ENCODE measurements at places on chromosomes 7 and 10.

DNA sequence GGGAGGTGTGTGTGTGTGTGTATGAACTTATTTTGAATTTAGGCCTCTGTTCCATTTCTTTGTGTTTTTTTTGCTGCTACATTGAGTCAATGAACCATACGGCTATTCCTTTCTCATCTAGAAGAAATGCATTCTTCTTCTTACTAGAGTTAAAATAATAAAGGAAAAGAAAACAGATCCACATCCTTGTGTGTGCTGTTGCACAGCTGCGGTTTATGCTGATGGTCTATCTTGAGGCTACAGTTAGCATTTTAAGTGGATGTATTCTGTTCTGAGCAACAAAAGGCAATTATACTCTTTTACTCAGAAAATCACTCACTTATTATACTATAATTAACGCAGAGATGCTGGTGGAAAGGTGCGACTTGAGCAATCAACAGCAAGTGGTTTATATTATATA lies 615.0 kb upstream of the MBL2 start:
- no peak for DNase-seq

DNA sequence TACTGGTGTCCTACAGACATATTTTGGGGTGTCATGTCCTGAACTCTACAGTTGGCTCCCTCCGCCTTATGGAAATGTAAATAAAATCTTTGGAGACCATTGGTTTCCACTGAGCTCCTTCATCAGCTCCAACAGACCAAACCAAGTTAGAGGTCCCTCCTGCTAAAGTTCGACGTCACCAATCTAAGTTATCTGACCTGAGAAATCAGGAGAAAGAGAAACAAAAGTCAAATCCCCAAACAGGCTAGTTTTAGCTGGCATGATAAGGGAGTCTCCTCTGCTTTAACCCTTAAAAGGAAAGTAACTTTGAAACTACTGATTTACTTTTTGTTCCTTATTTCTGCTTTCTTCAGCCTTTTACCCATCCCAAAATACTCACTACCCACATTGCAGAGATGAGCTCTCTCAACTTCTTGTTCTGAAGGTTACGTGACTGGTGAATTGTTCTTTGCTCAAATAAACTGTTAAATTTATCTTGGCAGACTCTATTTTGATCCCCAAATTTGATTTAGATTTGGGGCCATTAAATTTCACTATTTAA lies 39.9 kb downstream of the AVL9 start:
- no peak for DNase-seq

DNA sequence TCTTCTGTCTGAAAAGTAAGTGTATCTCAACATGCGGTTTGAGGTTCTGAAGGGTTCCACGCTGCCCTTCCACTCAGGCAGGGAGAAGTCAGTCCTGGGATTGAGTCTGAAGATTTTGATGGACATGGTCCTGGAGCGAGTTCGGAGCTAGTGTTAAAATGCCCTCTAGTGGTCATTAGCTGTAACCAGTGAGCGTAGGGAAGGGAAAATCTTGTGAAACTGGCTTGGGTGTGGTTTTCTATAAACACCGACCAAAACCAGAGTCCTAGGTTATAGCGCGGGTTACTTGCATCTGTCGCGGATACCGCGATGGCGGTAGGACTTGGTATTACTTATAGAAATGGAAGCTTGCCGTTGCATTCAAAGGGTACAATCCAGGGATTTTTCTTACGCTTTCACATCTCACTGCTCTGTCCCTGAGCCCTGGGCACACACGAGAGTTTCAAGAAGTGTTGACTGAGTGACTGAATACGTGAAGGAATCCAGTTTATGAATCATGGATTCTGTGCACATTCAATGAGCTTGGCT lies 348.2 kb upstream of the C7orf33 start:
- peak; percentile 50 for DNase-seq

DNA sequence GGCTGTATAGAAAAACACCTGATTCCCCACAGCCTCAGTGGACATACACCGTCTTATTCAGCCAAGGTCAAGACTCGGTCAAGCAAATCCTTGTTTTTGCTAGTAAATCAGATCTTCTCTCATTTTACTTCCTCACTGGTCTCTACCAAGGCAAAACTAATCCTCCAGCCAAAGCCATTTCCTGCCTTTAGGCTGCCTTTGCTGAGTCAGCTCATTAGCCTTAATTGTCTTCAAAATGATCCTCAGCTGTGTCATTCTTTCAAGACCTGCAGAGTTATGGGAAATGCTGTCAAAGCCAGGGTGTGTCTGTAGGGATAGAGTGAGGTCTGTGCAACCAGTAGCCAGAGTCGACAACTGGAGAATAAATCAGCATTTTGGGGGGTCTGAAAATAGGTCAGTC lies 107.2 kb upstream of the FAM180A start:
- DNase-seq = no peak

DNA sequence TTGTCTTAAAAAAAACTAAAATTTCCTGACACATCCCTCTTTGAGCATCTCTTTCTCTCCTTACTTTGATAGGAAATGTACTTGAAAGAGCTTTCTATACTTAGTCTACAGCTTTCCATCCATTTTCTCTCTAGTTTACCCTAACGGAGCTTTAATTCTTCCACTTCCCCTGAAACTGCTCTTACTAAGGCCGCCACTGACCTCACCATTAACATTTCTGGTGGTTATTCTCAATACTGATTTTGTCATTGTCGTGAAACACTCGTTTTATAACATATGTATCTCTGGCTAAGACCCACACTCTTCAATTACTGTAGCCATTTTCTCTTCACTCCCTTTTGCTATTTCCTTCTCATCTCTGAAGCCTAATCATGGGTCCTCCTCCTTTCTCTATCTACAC lies 262.0 kb upstream of the FERD3L start:
- no peak for DNase-seq

GRCh38 chr7:157482025-157482424 lies 145.2 kb downstream of the DNAJB6 start:
- DNase-seq = peak; percentile 49

- no peak for DNase-seq
Measured at GRCh38 chr7:32018845-32019578, 51.2 kb downstream of the PDE1C start.

GRCh38 chr10:128530301-128530700 lies 404.1 kb upstream of the MKI67 start:
- DNase-seq = peak; percentile 7

DNA sequence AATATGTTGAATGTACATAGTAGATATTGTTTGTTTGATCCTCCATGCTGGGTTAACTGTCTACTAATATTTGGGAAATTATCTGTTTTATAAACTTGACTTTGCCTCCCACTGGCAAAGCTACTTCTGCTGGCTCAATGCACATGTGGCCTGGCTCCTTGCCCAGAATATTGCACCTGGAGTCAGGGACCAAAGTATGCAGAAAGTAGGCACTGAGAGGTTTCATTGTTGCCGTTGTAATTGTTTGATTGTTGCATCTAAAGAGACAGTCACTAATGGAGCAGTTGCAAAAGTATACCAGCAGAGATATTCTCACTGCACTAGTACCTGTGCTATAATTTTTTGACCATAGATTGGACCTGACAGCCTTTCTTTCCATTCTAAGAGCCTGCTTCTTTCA lies 137.8 kb upstream of the CNTNAP2 start:
- DNase-seq = no peak

DNA sequence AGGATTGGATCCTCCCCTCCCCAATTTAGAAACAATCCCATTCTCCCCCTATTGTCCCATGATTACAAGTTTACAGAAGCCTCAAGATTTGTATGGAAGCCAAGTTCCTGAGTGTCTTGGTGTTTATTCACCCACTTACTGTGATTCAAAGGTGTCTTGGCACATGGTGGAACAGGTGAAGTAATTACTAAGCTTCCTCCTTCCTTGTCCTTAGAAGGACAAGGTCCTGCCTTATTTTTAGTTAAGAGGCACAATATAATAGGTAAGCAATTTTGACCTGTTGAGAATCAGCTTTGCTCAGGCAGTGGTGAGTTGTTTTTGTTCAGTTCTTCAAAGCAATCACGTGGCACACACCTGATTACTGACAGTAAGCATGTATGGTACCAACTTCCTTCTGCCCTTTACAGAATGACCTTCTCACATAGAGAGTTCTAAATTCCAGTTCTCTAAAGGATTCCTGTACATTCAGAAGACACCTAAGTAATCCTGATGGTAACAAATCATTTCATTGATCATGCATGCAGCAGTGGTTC lies 60.7 kb upstream of the SLC13A1 start:
- no peak for DNase-seq

- no peak for DNase-seq
Measured at GRCh38 chr7:68748934-68749900, 849.1 kb upstream of the AUTS2 start.

DNA sequence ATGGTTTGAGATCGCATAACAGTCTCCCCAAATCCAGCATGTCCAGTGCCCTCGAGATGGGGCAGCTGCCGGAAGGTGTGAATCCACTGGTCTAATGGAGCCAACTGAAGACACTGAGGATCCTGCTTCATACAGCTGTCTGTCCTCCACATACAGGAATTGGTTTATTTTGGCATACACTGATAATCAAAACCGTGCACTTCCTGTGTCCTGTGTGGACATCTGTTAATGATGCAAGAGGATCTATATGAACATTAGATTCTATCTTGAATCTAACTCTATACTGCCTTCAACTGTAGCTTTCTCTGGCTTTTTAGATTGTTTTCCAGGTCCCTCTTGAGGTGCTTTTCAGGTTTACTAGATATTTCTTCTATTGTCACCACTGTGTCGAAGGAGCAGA lies 3.0 kb upstream of the JAZF1 start:
- DNase-seq = no peak

DNA sequence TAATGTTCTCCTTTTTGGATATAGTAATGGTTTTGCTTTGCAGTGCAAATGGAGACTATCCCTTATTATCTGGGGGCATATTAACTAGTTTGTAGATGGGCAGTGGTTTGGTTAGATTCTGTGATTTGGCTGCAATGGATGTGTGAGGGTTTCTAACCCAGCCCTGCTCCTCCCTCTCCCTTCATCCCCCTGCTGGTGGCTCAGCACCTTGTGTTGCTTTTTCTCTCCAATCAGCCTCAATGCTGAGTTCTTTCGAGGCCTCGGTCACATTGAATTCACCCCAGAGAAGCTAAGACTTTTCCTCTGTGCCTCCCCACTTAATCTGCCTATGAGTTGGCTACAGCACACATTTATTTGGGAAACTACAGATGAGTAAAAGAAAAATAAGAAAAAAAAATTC lies 120.0 kb downstream of the MALRD1 start:
- DNase-seq = no peak

DNA sequence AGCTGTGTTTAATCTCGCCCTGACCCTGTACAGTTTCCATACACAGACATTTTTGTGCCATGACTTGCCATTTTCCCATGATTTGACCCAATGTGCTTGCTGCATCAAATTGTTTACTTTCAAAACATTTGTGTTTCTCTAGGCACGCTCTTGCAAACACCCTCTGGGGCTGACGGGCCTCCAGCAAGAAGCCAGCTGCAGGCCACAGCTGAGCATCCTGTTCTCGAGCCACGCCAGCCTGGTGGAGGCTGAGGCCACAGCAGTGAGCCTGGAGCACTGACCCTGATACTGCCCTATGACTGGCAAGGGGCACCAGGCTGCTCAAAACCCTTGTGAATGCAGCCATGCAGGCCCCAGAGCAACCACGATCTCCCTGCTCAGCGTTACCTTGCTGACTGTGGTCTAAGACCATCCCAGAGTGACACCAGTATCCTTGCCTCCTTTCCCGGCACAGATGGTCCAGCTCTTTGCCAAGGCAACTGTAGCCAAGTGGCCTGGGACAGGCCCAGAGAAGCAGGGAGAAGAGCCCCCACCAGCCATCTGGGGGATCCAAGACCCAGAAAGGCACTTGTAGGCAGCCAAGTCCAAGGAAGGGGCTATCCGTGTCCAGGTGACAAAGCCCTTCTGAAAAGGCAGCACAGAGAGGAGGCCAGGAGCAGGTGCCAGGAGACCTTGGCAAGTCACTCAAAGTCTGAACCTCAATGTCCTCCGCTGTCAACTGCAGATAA lies 78.5 kb downstream of the OAT start:
- no peak for DNase-seq

- no peak for DNase-seq
Measured at GRCh38 chr10:119301397-119301796, 94.0 kb downstream of the GRK5 start.

- no peak for DNase-seq
Measured at GRCh38 chr7:122535086-122535485, 163.8 kb downstream of the RNF133 start.

- DNase-seq = no peak
Measured at GRCh38 chr10:132634241-132634946, 96.8 kb downstream of the INPP5A start.

- DNase-seq = no peak
Measured at GRCh38 chr10:59382831-59383295, 20.5 kb upstream of the FAM13C start.

GRCh38 chr10:110226926-110227641 lies 19.7 kb downstream of the MXI1 start:
- DNase-seq = peak; percentile 88

DNA sequence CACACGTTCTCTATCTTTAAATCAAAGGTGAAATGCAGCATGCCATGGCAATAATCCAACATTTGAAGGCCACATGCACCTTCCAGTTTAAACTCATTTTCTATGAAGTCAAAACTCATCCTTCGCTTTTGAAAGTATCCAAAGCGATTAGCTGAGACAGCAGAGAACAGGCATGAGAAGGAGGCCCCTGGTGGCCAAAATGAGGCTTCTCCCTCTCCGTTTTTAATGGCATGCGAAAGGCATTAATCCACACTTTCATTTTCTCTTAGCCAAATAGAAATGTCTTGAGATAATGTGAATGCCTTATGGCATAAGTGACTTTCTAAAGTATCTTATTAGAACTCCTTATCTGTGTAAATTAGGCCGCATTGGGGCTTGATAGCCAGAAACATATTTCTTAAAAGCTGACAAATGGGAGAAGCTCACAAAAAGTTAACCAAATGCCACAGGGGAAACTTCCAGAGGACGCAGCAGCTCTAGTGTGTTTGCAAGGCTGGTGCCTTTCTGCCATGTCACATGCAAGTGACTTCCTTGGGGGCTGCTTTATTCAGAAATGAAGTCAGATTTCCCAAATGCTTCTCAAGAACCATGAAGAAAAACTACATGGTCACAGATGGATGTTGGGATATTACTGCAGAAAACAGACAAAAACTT lies 1189.6 kb downstream of the SORCS1 start:
- no peak for DNase-seq

Measured in erythroblast (primary cell).